Inflammatory macrophage treated with lipopolysaccharide for 4 hours (primary cell): ENCODE measurements at places on chromosomes 2 and 18.

DNA sequence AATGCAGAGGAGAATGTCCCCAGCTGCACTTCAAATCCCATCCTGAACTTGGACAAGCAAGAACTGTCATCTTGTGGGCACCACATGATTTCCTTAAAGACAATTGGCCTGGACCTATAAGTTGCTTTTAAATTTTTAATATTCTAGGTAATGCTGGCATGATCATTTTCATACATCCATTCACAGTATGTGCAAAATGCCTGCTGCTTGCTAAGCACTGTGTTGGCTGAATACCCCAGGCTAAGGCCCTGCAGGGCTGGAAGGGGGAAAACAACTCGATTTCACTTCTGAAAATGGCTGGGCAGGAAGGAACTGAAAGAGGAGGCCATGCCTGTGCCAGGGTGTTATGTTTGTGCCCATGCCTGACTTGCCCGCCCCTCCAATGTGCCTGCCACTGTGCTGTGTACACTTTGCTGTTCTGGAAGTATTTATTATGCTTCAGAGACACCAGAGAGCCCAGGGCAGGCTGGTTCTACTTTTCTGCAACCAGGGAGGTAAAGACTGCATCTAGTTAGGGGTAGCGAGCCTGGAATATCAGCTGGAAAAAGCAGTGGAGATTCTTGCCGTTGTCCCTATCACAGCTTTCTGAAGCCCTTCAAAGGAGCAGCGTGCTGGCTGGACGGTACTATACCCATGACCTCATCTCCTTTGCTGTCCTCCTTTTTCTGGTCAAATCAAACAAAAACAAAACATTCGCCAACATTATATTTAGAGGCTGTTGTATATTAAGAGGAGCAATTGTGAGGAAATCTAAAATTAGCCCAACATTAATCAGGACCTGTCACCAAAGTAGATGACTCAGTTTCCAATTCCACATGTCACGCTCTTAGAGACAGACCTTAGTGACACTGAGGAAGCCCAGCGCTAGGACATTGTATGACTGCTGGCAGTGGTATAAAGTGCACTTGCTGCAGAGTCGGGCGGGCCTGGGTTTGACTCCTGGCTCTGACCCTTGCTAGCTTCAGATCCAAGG lies 158.1 kb downstream of the DDX1 start:
- DNase-seq = no peak

- peak; percentile 92 for DNase-seq
Measured at GRCh38 chr2:84906900-84907714, 1.7 kb downstream of the TMSB10 start.

GRCh38 chr2:69580486-69580885 lies 63.1 kb downstream of the AAK1 start:
- no peak for DNase-seq

GRCh38 chr18:36162981-36163380 lies 24.3 kb upstream of the MOCOS start:
- DNase-seq = no peak

GRCh38 chr2:110713513-110714362 lies 18.6 kb upstream of the ACOXL start:
- no peak for DNase-seq

DNA sequence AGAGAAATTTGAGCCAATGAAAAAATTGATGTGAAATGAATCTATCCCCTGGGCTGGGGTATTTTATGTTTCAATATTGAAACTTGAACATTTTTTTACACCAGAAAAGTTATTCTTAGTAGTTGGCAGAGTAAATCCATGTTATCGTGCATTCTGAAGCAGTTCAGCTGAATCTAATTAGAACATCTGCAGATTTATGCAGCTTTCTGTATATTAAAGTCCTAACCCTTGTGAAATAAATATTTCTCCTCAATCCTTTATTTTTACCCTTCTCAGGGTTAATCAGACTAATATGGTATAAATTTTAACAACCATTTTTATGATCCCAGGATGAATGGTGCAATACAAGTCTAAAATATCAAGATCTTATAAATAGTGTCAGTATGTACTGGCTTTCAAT lies 69.5 kb downstream of the CDH20 start:
- DNase-seq = no peak
